ENCODE measurements at places on chromosomes 16 and 17. TPM values are rescaled to one million over a fixed set of nuclear protein-coding genes. Genes with fewer than 3 reads are reported as not detected.

The CD300LF gene
- total RNA-seq = not detected

The UMOD gene
- total RNA-seq = not detected

The CXCL16 gene
- total RNA-seq = 0.63 TPM

The ZNF771 gene
- total RNA-seq = 13.6 TPM

The PMFBP1 gene
- total RNA-seq = 0.32 TPM

The GCGR gene
- not detected for total RNA-seq

The SLC43A2 gene
- total RNA-seq = 7.0 TPM

The TADA2A gene
- total RNA-seq = 15.9 TPM
